ENCODE measurements at places on chromosomes 11 and 22.

DNA sequence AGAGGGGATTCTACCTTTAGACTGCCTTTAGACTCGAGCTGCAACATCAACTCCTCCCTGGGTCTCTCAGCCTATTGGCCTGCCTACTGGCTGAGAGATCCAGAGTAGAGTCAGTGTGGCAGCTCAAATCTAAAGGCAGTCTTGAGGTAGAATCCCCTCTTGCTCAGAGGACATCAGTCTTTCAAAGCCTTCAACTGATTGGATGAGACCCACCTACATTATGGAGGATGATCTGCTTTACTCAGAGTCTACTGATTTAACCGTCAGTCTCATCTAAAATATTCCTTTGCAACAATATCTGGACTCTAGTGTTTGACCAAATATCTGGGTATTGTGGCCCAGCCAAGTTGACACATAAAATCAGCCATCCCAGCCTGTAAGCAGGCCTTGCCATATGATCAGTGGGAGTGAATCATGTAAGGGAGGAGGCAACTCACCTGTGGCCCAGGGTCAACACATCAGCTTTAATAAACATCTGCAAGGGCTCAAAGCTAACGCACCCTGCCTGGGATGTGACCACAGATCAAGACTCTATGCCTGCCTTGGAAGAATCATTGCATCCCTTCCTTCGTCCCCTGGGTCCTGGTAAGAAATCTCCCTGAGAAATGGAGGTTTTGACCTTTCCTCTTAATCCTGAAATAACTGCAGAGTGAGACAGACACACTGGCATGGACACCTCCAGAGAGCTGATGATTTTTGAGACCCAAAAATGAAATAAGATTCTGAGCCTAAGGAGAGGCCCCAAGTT is 198.0 kb downstream of the DBX1 start:
- no peak for DNase-seq

GRCh38 chr11:129732941-129733340 is 82.7 kb upstream of the TMEM45B start:
- no peak for DNase-seq

DNA sequence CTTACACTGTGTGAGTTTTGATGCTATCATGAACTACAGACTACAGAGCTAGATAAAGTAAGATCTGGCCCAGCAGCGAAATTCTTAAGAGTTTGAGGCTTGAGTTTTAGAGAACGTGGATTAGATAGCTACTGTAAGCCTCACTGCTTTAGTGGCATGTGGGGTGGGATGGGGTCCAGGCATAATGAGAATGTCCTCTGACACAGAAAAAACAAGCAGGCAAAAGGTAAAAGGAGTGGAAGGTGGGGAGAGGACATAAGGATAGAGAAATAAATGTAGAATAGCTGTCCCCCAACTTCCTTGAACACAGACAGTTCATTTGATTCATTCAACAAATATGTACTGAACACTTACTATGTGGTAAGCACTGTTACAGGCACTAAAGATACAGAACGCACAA is 324.5 kb upstream of the PITPNB start:
- DNase-seq: no peak

- peak; percentile 3 for DNase-seq
Observed at GRCh38 chr11:5891216-5891800, 1.7 kb upstream of the OR52E5 start.

DNA sequence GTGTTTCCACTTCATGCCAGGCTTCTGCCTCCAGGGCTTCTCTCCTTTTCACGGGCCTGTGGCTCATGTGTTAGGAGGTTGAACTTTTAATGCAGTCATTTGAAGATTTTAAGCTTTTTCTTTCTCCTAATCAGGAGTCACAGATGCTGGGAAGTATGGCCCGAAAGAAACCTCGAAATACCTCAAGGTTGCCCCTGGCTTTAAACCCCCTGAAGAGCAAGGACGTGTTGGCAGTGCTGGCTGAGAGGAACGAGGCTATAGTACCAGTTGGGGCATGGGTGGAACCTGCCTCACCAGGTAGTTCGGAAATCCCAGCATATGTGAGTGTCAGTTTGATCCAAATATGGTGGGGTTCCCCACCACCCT is 571 bp downstream of the CCDC15 start:
- no peak for DNase-seq

DNA sequence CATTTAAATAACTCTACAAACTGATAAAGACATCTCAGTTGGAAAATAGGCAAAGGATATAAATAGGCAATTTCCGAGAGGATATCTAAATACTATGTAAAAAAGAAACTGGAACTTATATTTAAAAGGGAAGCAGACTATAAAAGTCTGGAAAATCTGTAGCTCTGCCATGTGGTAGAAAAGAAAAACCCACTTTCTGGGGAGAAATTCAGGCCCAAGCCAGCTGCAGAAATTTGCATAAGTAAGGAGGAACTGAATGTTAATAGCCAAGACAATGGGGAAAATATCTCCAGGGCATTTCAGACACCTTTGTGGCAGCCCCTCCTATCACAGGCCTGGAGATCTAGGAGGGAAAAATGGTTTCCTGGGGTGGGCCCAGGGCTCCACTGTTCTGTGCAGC is 97.8 kb upstream of the ZBED5 start:
- no peak for DNase-seq

Measured in AG08396 (cell line).